ENCODE measurements at places on chromosomes 4 and X.

DNA sequence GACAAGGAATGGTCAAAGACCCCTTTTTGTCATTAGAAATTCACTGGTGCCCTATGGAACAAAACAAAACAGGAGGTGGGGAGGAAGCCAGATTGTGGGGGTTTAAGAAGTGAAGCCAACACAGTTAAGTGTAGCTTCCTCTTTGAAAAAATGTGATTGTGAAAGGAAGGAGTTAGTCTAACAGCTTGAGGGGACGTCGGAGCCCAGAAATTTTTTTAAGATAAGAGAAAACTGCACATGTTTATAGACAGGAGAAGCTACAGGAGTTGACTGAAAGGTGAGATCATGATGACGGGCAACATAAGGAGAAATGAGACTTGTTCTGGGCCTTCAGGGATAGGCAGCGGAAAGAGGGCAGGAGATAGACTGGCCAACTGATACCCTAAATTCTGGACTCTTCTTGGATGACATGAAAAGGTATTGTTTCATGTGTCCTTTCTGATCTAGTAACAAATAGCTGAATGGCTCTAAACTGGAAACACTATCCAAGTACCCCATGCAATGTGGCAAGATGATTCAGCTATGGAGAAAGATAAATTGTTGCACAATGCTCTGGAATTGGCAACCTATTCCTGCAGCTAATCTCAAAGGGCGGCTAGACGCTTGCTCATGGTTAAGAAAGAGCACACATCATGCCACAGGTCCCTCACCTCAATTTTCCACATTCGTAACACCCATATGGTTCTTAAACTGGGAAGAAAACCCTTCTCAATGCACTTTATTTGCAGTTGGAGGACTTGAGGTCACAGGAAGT, 3.7 kb upstream of the HDAC8 start:
- peak; percentile 35 for DNase-seq

GRCh38 chrX:143674926-143675325, 39.0 kb upstream of the SLITRK4 start:
- no peak for DNase-seq

DNA sequence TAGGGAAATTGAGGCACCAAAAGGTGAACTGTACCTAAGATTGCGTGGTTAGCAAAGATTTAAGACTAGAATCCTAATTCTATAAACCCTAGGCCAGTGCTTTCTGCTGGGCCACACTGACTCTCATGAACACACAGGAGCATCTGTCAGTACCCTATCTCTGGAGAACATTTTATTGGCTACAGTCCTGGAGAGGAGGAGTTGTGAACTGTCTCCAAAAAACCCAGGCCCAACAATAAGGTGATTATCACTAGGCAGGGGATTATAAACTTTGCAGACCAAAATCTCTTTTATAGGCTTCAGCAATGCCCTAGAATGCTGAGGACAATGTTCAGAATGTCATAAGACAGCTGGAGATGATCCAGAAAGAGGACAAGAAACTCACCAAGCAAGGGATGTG, 24.1 kb downstream of the OPHN1 start:
- DNase-seq, result no peak

DNA sequence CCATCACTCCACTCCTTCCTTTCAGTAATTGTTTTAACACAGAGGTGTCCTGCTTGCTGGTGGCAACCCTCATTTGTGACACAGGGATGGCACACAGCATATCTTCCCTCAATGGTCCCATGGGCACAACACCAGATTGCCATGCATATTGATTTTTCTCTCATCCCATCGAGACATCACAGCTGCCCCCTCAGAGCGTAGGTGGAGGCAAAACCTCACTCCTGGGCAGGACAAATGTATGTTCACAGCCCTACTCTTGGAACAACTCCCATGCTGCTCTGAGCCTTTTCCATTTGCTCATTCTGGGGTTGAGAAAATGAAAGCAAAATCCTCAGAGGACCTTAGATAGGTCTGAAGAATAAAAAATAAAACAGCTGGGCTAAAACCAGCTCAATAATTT, 172.2 kb downstream of the GABRB1 start:
- DNase-seq, result no peak

- no peak for DNase-seq
Measured at GRCh38 chrX:13179100-13179499, 134.7 kb upstream of the FAM9C start.

- DNase-seq, result no peak
Measured at GRCh38 chr4:123522646-123523045, 126.1 kb downstream of the SPRY1 start.

GRCh38 chr4:106062452-106062875, 167.2 kb downstream of the NPNT start:
- no peak for DNase-seq

Measured in HL-60 (cell line).